ENCODE measurements at places on chromosomes 6 and 20.

DNA sequence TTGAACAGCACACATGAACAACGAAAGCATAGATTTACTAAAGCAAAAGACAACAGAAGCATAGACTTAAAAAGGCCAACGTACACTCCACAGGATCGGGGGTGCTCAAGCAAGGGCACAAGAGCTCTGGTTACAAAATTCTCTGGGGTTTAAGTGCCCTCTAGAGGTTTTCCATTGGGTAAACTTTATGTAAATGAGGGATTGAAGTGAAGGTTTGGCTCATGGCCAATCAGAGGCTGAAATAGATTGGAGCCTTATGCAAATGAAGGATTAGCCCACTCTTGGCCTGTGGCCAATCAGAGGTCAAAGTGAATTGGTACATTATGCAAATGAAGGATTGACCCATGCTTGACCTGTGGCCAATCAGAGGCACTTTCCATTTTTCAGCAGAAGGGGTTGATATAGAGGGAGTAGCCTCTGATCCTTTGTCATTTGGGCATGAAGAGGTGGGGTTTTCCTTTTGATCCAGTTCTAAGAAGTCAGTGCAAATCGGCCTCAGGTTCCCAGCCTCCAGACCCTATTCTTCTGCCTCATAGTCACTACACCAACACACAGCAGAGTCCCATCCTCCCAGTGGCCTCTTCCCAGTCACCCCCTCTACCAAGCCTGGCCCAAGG lies 244.9 kb downstream of the THBS2 start:
- DNase-seq = no peak

GRCh38 chr20:61271312-61272231 lies 19.5 kb downstream of the CDH4 start:
- DNase-seq = no peak

DNA sequence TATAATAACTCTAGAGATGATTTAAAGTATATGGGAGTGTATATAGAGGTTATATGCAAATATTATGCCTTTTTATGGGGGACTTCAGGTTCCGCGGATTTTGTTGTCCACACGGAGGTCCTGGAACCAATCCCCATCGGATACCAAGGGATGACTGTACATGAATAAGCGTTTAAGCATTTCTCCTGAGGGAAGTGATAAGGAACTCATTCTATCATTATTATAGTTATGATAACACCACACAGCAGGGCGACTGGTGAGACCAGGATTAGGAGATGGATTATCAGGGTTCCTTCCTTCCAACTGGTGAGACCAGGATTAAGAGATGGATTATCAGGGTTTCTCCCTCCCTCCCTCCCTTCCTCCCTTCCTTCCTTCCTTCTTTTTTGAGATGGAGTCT lies 6.6 kb downstream of the ECI2 start:
- no peak for DNase-seq

DNA sequence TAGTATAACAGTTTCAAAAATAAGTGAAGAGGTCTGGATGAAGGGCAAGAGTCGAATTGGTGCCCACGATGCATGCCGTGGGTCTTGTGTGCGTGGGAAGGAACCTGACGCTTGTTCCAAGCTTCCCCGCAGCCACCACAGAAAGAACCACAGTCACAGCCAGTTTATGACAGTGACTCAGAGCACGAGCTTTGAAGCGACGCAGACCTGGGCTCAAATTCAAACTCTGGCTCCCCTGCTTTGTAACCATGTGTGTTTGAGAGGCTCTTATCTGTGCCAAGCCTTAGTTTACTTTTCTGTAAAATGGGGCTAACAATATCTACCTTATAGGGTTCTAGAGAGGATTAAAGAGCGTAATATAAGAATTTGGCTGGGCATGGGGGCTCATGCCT lies 65.5 kb downstream of the SYNJ2 start:
- no peak for DNase-seq

DNA sequence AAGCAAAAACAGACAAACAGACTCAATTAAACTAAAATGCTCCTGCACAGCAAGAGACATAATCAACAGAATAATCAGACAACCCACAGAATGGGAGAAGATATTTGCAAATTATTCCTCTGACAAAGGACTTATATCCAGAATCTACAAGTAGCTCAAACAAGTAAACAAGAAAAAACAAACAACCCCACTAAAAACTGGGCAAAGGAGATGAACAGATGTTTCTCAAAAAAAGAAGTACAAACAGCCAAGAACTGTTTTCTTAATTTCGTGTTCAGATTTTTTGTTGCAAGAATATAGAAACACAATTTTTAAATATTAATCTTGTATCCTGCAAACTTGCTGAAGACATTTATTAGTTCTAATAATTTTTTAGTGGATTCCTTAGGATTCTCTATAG lies 274.1 kb downstream of the BCKDHB start:
- no peak for DNase-seq

Data from epithelial cell of prostate (primary cell).